GDM1 (cell line): ENCODE measurements at places on chromosomes 3 and 15.

GRCh38 chr3:107077391-107077790 is 299.8 kb upstream of the CCDC54 start:
- no peak for DNase-seq

- DNase-seq = no peak
Observed at GRCh38 chr3:151477591-151478334, 16.9 kb upstream of the IGSF10 start.

- peak; percentile 26 for DNase-seq
Observed at GRCh38 chr3:149717391-149718056, 34.8 kb downstream of the COMMD2 start.

DNA sequence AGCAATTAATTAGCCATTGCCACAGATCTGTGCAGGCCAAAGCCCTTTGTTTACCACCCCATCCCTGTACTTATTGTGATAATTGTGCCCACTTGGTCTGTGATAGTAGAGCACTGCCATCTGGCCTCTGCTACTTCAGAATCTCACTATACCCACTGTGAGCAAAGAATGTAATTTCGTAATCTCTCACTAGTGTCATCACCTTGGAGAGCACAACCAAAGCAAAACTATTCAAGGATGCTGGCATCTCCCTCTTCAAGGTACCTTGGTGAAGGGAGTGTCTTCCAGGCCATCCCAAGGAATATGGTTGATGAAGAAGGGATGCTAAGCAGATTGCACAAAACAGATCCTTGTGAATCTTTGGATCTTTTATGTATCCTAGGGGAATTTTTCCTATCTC is 34.7 kb upstream of the NOX5 start:
- DNase-seq = no peak

- no peak for DNase-seq
Observed at GRCh38 chr3:160618878-160619277, 53.5 kb upstream of the KPNA4 start.

DNA sequence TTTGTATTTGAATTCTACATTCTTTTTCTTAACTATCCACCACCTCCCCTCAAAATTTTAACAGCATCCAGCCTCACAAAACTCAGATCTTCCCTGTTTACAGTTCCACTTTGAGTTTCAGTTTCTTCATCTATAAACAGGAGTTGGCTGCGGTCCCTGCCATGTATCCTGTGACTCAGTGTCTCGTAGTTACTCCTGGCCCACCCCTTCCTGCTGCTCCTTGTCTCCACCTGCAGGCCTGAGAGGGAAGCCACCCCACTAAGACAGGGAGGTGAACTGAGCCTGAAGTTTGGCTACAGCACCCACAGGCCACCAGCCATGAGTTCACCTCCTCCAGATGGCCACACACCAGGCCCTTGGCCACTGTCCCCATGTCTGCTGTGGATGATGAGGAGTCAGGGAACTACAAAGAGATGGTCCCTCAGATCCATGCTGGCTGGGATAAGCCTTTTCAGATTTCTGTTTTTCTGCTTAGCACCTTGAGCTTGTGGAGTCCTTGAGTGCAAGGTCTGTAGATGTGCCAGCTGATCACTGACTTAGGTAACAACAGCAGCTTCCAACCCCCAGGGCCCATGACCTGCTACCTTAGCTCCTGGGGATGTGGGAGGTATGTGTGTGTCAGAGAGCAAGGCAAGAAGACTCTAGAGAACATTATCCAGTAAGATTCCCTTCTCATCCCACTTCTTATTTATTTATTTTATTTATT is 37.5 kb downstream of the CD86 start:
- no peak for DNase-seq

GRCh38 chr15:26070095-26070532 is 207.0 kb upstream of the ATP10A start:
- no peak for DNase-seq

DNA sequence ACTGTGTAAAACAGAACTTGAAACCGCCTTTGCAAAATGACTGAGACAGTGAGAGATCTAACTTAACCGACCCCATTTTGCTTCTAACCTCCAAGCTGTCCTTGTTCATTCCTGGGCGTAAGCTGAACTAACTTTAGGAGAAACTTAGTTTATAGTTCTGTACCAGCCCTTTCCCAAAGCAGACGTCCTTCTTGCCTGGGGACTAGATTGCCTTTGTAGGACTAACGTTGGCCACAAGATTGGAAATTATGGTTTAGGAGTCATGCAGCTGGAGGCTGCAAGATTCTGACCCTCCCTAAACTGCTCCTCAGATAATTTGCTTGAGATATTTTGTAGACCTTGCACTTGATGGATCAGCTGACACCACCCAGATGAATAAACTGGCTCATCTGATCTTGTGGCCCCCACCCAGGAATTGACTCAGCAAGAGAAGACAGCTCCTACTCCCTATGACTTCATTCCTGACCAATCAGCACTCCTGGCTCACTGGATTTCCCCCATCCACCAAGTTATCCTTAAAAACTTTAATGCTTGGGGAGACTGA is 219.9 kb upstream of the PROK2 start:
- no peak for DNase-seq

DNA sequence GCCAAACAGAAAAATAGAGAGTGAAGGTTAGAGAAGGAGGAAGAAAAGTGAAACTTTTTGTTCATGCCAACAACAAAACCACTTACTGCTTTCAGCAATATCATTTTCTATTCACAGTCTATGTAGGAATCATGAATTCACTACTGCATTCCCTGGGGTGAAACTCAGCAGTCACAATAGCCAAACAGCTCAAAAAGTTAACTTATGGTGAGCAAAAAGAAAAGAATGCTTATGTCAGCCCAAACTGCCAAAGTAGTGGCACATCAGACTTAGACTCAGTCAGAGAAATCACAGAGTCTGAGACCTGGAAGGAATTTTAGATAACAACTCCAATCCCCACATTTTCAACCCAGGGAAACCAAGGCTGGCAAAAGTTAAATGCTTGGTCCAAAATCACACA is 238.7 kb upstream of the TMCO5A start:
- no peak for DNase-seq

- DNase-seq = peak; percentile 17
Observed at GRCh38 chr15:52682781-52683180, 3.6 kb upstream of the ATOSA start.

GRCh38 chr3:30741889-30742288 is 135.5 kb downstream of the TGFBR2 start:
- no peak for DNase-seq

- peak; percentile 43 for DNase-seq
Observed at GRCh38 chr3:16828815-16829214, 55.9 kb upstream of the PLCL2 start.

DNA sequence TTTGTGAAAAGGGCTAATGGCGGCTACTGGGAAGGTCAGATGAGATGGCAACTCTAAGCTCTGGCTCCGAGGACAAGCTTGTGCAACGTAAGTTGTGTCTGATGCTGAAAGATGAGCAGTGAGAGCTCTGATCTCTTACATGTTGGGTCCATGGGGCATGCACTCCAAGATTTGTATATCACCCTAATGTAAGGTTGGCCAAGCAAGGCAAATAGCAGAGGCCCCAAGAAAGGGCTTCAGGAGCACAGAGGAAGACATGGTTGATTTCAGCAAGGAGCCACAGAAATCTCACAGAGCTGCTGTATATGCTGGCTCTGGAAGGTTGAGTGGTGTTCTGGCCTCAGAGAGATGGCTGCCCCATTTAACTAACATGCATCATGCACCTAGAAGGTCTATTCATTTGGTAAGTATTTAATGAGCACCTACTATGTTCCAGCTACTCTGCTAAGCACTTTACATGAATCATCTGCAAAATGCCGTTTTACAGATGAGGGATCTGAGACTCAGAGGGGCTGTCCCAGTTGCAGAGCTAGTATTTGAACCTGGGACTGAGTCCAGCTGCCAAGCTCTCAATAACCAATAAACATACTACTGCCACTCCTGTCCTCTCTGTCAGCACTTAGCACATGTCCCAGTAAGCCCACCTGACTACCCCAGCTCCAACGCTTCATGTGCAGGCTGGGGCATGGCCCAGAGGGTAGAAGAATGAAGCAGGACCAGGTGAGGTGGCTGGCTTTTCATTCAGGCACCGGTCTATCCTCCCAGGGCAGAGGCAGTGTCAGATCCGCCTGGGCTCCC is 27.8 kb upstream of the ATP2B2 start:
- no peak for DNase-seq

DNA sequence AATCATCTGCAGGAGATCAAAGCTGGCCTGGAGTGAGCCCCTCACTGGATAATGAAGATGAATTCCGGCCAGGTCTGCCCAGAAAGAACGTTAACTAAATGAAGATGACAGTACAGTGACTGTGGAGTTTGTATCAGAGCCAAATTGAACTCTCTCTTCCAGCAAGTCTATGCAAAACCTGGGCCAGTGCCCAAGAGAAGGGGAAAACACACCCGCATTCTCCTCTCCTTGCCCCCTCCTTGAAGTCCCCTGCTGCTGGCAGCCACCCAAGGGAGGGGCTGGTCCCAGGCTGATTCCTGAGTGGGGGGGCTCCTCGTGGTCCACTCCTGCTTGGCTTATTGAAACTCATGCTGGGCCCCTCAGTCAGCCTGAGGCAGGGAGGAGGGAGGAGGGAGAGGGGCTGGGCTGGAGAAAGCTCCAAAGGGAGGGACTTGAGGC is 155.7 kb downstream of the RAB11A start:
- no peak for DNase-seq

DNA sequence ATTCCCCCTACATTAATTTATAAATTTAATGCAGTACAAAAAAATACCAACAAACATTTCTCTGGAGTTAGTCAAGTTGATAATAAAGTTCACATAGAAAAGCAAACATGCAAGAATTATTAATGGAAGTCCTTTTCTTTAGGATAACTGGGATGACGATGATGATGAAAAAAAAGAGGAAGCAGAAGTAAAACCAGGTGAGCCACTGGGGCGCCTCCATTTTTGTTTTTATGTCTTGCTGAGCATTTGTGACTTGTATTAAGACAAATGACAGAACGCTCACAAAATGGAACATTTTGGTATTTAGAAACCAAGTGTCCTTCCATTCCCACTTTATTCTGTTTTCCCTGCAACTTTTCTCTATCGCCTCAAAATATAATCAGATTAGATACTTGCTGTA is 13.8 kb downstream of the EIF3J start:
- DNase-seq = no peak

GRCh38 chr3:13370609-13371008 is 49.5 kb downstream of the NUP210 start:
- DNase-seq = no peak

DNA sequence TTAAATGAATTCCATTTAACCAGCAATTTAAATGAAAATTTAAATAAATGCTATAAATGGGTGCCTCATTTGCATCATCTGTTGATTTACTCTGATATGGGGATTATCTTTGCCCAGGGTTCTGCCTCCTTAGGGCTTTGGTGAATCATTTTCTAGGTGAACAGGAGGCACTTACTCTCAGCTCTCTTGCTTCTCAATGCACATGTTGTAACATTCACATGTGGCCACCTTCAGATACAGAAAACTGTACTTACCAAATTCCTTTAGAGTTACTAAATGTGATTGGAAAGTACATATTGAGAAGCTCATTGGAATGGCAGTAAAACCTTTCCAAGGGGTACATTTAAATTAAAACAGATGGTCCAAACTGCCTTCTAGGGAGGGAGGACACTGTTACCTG is 20.8 kb downstream of the GADL1 start:
- no peak for DNase-seq

DNA sequence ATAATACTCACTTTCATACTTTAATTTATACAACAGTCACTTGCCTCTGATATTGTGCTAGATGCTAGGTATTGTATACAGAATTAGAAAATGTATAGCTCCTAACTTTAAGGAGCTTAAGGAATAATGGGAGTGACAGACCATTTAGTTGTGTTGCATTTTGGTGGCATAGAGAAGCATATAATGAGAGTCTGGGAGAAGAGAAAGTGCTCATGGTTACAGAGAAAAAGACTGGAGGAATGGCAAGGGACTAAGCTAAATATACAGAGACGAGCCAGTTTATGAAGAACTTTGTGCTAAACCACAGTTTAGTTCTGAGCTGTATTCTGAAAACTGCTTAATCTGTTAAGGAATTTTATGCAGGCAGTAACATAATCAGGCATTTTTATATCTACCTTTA is 6.4 kb downstream of the RNF13 start:
- DNase-seq = no peak

DNA sequence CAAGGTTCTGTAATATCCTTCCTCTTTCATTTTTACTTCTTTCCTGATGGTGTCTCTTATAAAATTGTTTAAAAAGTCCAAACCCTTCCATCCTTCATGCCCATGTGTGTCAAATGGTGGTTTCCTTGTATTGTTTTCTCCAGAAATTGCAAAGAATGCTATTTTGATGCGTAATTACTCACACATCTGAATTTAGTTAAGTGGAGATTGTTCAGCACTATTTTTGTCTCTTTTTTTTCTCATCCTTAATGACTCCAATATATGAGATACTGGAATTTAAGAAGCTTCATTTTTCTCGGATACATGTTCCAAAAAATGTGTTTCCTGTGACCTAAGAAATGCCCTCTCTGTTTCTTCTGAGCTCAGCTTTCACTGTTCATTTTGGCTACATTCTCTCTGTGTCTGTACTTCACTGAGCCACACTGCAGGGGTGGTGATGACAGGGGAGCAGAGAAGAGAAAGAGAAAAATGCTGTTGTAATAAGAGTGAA is 799.8 kb downstream of the DIPK2A start:
- DNase-seq = no peak

- DNase-seq = no peak
Observed at GRCh38 chr15:77436822-77437221, 16.1 kb downstream of the HMG20A start.

- no peak for DNase-seq
Observed at GRCh38 chr3:105790534-105790933, 78.3 kb downstream of the CBLB start.

DNA sequence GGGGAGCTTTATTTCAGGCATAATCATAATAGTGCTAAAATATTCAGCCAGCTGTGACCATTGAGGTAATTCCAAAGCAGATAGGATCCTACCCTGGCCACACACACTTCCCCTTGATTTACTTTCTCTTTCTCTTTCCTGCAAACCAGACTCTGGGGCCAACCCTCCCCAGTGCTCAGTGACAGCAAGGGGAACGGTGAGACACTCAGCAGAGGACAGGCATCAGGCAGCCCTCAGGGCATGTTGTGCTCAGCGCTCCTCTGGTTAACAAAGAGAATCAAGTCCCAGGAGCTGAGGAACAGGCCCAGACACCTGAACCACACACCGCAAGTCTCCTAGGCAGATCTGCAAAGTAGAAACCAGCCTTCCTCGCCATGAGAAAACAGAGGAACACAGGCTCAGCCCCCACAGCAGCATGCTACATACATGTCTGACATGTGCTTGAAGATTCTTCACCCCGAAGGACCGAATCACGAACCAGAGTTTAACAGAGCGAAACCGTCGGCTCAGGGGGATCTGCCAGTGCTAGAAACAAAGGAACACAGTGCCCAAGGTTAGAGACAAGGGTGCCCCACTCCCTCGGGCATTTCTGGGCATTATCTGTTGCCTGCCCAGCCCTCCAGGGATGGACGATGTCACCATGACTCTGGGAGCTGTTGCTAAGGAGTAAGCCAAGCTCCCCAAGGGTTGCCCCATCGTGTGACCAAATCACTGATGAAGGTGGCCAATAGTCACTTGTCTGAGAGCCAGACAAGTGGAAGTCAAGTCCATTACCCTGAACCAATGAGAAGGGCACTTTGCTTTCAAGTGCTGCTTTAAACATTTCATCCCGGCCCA is 17.5 kb downstream of the HDC start:
- peak; percentile 65 for DNase-seq

GRCh38 chr3:87270908-87271700 is 5.3 kb downstream of the POU1F1 start:
- DNase-seq = peak; percentile 58
